ENCODE measurements at places on chromosomes 11 and 22.
A peak's percentile ranks its signal among the peaks of the same experiment; 100 is the strongest.

DNA sequence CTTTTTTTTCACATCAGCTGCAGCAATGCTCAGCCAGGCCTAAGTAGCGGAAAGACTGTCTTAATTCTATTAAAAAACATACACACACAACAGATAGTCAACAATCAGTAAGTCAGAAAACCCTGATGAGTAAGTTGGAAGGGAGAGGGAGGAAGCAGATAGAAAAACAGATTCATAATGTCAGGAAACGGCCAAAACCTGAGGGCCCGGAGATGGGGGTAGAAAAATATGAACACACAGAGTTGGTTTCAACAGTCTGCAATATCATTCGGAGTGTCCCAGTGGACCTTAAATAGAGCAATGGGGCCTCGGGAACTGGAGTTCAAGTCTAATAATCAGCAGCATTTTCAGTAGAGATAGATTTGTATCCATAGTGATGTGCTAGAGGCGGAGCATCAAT is 14.8 kb downstream of the LRRC55 start:
- no peak for DNase-seq

GRCh38 chr11:70233511-70233934 is 30.4 kb downstream of the FADD start:
- peak; percentile 96 for DNase-seq

GRCh38 chr11:35292279-35292678 is 127.1 kb downstream of the SLC1A2 start:
- DNase-seq, result no peak

DNA sequence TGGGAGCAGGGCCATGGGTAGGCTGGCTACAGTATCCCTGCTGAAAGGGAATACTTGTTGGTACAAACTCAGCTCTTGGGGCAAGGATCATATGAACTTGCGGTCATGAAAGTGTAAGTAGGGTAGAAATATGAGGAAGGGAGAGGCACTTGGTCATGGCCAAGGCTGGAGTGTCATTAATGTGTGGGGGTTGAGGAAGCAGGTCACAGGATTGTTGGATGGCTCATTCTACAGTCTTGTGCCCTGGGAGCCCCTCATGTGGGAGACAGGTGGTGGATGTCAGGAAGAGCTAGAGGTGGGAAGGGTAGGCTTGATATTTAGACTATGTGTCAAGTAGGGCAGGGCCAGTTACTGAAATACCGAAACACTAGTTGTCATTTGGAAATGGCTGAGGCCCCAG is 95.5 kb downstream of the RRM1 start:
- no peak for DNase-seq

DNA sequence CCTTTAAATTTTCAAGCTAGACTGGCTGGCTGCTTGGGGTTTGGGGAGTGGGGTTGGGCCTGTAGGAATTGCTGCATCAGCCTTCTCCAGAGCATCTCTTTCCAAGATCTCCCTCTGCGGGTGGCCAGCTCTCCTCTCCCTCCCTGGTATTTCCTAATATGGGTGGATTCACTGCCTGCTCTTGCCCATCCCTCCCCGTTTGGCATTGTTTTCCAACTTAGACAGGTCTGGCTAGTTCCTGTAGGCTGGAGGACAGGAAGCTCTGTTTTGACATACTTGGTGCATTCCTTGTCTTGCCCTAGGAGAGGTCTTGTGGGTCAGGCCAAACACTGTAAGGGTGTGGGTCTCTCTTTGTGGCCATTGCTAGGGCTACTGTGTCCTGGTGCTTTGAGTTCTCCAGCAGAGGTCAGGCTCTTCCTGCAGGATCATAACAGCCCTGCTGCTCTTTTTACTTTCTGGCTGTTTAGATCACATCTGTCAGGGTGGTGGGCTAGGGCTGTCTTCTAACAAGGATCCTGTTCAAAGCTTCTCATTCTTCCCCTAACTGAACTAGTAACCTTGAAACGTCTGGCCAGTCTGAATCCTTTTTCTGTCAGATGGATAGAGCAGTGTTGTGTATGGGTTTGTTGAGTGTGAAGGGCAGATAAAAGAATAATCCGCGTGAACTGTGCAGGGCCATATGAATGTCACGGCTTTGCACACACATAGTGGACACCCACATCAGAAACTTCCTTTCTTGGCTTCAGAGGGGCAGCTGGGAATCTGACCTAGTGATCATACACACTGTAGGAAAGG is 18.3 kb upstream of the MICALL1 start:
- peak; percentile 49 for DNase-seq

GRCh38 chr11:115736146-115736545 is 231.9 kb upstream of the CADM1 start:
- DNase-seq, result no peak

- peak; percentile 57 for DNase-seq
These were observed 122.6 kb upstream of the SORL1-AS1 start for GRCh38 chr11:121575250-121575962.

DNA sequence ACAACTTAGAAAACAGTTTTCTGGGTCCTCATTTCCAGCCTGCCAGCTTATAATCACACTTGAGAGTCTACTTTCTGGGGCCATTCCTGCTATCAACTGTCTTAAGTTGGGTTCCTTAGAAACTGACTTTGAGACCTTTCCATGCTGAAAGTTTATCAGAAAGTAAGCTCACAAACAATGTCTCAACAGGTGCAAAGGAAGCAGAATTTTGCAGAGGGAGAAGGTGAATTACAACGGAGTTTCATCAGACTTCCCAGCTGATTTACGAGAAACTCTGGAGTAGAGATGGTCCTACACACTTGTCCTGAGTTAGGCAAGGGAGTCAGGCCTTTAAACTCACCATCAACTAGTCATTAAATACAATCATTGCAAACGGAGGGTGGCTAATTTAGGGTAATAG is 4.7 kb upstream of the OR52I2 start:
- no peak for DNase-seq

DNA sequence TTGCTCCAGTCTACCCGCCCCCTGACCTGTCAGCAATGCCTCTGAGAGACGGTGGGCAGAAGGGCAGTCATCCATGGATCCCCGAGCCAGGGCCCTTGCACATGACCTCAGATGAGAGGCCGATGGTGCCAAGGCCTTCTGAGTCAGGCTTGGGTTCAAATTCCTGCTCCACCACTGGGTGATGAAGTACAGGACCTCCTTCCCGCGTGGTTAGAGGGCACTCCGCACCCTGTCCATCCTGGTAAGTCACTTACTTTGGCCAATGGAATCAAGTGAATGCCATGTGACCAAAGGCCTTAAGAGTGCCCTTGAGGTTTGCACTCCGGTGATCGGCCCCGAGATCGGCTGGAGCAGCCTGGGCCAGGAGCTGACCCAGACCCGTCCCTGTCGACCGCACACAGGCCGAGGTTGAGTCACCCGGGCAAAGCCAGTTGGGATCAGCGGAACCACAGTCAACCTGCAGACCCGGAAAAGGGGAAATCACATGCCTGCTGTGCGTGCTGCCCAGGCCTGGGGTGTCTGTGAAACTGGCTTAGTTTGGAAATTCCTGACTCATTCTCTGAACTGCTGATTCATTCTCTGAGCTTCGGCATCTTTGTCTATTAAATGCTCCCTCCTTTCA is 48.9 kb downstream of the RTL6 start:
- peak; percentile 86 for DNase-seq

- DNase-seq, result no peak
These were observed 27.9 kb upstream of the GRK3 start for GRCh38 chr22:25536589-25536988.

- DNase-seq, result no peak
These were observed 689 bp downstream of the RAB39A start for GRCh38 chr11:107928767-107929507.

DNA sequence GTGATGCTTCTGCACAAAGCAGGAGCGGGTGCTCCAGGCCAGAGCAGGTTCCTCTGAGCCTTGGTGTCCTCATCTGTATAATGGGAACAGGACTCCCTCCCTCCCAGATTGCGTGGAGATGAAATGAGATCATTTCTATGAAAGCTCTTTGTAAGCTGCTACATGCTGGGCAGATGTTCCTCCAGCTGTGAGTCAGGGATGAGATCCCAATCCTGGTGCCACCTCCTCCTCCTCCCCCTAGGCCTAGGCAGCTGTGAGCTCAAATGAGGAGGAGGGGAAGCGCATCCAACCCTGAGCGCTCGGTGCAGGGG is 7.0 kb upstream of the CABP2 start:
- DNase-seq, result no peak

DNA sequence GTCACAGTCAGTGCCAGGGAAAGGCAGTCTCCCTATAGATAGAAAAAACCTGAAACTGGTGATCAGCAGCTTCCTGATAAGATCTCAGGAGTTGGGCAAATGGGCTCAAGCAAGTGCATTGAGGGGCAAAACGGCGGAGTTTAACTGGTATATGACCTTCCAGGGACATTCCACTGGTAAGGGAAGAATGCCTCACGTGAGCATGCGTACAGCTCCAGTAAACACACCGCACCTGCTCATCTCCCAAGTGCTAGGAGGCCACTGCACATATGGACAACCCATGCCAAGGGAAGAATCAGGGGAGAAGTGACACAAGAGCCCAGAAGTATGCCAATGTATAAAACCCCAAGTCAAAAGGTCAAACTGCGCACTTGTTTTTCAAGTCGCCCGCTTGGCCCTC is 11.6 kb downstream of the HEPHL1 start:
- no peak for DNase-seq

DNA sequence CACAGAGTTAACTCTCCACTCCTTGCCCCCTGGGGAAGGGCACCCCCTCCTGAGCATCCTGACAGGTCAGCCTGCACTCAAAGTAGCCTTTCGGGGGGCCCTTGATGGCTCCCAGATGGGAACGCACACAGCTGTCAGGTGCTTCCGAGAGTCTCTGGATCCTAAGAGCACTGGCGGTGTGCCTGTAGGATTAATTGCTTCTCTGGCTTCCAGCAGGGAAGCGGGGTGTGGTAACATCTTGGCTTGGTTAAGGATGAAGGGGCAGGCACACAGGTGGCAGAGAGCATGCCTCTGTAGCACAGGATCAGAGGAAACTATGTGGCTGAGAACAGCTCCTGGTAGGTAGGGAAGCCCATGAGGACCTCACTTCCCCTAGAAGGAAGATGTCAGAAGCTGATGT is 199.8 kb downstream of the MIAT start:
- DNase-seq, result no peak

DNA sequence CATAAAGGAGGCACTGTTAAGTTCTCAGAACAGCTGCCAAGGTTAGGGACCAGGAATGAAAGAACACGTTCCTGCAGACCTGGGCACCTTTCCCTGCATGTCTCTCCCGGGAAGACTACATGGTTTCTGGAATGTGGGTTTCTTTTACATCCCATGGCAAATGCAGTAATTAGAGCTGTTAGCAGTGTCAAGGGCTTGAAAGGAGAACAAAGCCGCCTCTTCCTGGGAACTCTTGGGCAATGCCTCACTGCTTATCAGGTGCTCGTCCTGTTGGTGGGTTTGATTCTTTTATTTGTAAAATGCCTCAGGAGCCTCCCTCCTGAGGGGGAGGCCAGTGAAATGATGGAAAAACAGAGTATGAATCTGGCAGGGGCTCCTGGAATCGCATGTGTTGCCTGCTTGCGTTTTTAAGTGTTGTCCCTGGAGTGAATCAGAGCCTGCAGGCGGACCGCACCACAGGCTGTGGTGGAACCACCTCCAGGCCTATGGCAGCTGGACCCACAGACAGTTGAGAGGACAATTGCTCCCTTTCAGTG is 723 bp upstream of the C22orf31 start:
- DNase-seq, result no peak

- DNase-seq, result no peak
These were observed 12.7 kb upstream of the MYO18B start for GRCh38 chr22:25729016-25729995.

GRCh38 chr11:19524171-19524671 is 188.4 kb upstream of the NAV2 start:
- no peak for DNase-seq

GRCh38 chr22:21646608-21647590 is 4.8 kb downstream of the SDF2L1 start:
- peak; percentile 67 for DNase-seq

- DNase-seq, result no peak
These were observed 4.7 kb downstream of the SCYL1 start for GRCh38 chr11:65529475-65530156.

GRCh38 chr11:114153224-114153623 is 93.7 kb downstream of the ZBTB16 start:
- DNase-seq, result no peak

- no peak for DNase-seq
These were observed 62.8 kb upstream of the ANO3 start for GRCh38 chr11:26268980-26269660.

DNA sequence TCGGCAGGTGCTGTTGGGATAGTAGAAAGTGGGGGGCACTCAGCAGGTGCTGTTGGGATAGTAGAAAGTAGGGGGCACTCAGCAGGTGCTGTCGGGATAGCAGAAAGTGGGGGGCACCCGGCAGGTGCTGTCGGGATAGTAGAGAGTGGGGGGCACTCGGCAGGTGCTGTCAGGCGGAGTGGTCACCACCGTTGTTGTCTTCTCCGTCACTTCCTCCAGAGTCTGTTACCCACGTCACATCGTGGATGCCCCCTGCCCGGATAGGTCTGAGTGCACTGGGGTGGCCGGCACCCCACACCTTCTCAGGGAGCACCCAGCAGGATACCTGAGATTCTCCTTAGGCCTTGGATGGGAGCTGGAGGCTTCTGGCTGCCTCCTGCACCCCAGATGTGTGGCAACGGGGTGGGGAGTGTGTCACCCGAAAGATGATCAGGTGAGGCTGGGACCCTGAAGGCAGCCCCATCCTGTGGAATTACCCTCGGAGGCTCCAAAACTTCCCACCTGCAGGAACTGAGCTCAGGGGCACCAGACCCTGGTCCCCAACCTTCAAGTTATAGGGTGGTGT is 24.1 kb upstream of the KRTAP5-7 start:
- DNase-seq, result no peak

- no peak for DNase-seq
These were observed 6.8 kb downstream of the TOLLIP start for GRCh38 chr11:1302461-1303125.

DNA sequence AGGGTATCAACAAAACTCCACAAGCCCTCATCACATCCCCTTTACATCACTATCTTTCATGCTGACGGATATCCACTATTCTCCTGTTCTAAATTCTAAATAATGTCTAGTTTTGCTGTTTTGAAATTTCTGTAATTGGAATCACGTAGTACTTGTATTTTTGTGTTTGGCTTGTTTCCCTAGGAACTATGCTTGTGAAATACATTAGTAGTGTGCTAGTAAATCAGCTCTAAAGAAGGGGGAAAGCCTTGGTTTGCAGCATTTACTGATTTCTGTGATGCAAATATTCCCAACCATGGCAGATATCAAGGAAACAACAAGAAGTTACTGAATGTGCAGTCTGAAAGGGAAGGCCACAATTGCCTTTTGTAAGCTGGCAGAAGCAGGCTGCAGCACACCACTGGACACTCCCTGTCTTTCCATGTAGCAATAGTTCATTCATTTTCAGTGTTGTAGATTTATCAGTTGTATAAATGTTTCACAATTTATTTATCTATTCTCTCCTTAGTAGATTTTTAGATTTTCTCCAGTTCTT is 4.7 kb upstream of the FOLH1 start:
- no peak for DNase-seq

GRCh38 chr11:93945596-93945995 is 75.6 kb upstream of the HEPHL1 start:
- DNase-seq, result no peak

- peak; percentile 83 for DNase-seq
These were observed 23.7 kb upstream of the CBX7 start for GRCh38 chr22:39176143-39176713.
